ENCODE measurements at places on chromosomes 16 and 17.

DNA sequence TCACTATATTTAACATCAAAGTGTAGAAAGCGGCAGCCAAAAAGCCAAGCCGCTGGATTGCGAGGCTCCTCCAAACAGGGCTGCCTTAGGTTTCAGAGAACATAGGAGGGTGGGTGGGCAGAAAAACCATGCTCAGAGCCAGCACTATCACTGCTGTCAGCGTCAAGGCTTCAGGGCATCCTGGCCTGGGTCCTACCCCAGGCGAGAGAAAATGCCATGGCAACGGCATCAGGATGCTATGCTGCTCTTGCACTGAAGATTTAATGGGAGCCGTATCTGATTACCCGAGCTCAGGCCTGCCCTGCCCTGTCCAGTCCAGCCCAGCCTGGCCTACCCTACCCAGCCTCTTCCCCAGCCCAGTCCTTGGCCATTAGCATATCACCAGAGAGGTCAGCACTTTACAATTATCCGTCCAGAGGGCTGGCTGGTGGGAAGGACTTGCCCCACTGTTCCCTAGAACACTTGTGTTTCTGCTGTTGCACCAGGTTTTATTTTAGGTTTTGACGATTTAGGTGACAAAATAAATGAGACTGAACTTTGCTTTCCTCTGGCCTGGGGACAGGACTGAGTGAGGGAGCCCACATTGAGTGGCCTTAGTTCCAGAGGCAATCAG is 61.1 kb downstream of the TOM1L2 start:
- DNase-seq: no peak

- no peak for DNase-seq
Observed at GRCh38 chr16:57527610-57528360, 8.6 kb downstream of the CCDC102A start.

DNA sequence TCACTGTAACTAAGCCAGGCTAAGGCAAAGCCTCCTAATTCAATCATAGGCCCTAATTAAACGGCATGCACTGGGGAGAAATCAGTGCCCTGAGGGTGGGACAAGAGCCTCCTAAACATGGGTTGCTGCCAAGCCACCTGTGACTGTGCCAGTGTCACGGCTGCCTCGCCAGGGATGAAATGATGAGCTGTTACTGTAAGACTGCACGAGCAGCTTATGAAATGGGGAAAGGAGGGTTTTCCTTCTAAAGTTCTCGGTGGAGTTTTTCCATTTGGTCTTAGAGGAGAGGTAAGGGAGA is 12.7 kb downstream of the TMEM11 start:
- DNase-seq: no peak

- no peak for DNase-seq
Observed at GRCh38 chr16:74942977-74943918, 41.7 kb downstream of the WDR59 start.

DNA sequence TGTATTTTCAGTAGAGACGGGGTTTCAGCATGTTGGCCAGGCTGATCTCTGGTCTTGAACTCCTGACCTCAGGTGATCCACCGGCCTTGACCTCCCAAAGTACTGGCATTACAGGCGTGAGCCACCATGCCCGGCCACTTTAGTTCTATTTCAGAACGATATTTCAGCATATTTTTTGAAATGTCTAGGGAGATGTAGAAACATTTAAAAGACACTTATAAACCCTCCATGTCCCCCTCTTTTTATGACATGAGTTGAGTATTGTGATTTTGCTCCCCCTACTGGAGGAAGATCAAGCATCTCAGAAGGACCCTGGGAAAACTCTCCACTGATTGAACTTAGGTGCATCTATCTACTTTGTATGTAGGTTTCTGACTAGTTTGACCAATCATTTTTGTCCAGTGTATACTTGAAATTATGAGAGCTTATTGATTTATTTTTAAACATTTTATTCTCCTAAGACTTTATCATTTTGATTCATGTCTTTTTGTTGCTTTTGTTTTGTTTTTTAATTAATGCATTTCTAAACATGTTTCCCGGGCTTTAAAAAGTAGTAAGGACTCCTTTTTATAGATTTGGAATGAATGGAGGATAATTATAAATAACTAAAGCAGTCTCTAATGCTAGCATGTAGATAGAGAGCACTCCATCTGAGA is 105.1 kb downstream of the CHD9 start:
- no peak for DNase-seq

GRCh38 chr16:28096983-28097899 is 33.7 kb upstream of the GSG1L start:
- no peak for DNase-seq

DNA sequence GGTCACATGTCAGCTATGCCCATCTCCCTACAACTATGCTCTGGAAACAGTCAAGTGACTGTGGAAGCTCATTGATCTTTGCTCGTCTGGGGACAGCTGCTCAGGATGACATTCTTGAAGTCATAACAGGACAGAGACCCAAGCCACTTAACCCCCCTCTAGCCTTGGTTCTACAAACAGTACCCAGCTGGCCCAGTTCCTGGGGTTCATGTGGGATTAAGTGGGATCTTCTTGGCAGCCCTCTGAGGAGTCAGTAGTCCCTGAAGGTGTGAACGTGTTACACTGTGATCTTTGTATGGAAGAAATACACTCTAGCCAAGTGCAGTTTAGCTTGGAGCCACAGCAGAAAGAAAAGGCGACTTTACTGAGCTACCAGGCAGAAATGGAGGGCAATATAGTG is 25.8 kb downstream of the UBN1 start:
- DNase-seq: no peak
